Chondrocyte (in vitro differentiated cells): ENCODE measurements at places on chromosomes 12 and 14. TPM values are rescaled to one million over a fixed set of nuclear protein-coding genes. Genes with fewer than 3 reads are reported as not detected.

- DNase-seq: no peak
These were observed 1768.1 kb upstream of the SEL1L start for GRCh38 chr14:83301791-83302190.

DNA sequence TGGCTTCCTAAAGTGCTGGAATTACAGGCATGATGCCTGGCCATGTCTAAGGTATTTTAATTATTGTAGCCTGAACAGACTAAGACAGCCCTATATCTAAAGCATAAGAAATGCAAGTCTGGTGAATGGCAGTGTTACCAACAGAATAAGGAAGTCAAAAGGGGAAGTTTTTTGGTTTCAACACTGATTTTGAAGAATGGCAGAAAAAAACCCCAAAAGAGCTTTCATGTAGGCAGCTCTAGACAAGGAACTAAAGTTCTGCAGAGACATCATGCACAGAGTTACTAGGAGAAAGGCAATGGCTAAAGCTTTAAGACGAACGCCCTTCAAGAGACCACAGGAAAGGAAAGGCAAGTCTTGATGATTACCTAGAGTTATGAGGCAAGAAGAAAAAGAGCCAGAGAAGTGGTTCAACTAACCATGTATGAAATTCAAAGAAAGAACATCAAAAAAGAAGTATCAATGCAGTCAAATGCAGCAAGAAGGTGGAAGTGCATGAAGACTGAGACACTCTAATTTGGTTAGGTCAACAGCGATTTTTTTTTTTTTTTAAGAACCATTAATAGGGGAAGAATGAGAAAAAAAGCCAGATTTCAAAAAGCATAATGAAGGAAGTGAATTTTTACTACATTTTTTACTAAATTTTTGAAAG lies 50.8 kb downstream of the RPS6KA5 start:
- DNase-seq: no peak

- no peak for DNase-seq
These were observed 11.3 kb downstream of the NFATC4 start for GRCh38 chr14:24378981-24379906.

- no peak for DNase-seq
These were observed 187.6 kb upstream of the C14orf180 start for GRCh38 chr14:104392001-104392395.

- DNase-seq: no peak
These were observed 46.7 kb upstream of the BTG1 start for GRCh38 chr12:92192360-92192759.

DNA sequence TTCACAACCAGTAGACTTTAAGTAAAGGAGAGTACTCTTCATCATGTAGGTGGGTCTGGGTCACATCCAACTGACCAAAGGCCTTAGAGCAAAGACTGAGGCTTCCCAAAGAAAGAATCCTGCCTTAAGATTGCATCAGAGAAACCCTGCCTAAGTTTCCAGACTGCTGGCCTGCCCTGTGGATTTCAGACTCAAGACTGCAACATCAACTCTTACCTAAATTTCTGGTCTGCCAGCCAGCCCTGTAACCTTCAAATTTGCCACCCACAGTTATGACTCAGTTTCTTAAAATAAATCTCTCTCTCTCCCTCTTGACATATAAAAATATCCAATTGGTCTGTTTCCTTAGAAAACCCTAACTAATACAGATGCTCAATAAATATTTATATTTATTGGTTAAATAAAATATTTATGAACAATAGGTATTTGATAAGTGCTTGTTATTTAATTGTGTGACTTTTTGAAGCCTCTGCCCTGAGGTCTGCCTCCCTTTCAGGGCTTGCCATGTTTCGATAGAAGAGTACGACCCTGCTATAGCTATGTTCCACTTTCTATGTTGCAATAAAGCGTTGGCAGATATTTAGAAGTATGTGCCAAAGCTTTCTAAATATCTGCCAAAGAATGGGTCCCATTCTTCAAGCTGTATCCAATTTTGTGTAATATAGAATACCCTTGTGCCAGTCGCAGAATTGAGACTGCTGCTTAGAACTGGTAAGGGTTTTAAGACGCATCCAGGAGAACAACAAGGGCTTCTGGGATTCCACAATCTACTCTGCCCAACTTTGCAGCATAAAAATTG lies 65.7 kb downstream of the TMEM30B start:
- DNase-seq: no peak

DNA sequence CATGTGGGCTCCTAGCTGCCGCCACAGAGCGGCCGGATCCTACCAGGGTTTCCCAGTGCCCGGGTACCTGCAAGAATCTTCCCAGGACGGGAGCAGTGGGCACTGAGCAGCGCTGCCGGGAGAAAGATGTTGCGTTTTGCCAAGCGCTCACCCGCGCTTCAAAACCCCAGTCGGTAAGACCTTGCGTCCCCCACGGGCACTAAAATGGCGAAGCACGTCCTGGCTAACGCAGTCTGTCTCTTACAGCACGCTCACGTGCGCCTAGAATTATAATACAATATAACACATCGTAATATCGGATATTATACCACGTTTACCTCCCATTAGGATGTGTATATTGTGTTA lies 35.1 kb upstream of the TBX5 start:
- no peak for DNase-seq

DNA sequence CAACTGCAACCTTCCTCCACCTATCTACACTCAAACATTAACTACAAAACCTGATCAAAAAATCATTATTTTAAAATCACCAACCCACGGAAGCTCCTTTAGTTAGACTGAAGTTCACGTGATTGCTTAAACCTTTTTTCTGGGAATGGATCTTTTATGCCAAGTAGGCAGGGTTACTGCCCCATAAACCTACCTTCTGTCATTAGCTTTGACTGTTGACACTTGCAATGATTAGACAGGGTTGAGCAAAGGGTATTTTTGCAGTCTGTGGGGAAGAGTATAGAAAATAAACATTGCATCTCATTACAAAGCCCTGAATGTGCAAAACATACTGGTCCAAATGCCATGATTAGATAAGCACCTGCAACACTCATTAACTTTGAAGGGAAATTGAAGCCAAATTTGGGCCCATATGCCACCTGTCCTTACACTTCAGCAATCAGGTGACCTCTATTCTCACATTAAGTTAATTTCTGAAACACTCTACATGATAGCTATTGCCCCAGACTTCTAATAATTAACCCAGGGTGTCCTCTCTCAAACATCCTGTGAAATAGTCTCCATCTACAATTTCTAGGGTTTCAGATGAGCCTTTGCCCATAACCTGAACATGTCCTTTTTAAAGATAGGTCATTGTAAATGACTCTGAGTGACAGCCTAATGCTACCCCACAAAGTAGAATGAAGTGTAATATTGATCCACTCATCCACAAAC lies 156.0 kb upstream of the PLEKHG7 start:
- DNase-seq: no peak

DNA sequence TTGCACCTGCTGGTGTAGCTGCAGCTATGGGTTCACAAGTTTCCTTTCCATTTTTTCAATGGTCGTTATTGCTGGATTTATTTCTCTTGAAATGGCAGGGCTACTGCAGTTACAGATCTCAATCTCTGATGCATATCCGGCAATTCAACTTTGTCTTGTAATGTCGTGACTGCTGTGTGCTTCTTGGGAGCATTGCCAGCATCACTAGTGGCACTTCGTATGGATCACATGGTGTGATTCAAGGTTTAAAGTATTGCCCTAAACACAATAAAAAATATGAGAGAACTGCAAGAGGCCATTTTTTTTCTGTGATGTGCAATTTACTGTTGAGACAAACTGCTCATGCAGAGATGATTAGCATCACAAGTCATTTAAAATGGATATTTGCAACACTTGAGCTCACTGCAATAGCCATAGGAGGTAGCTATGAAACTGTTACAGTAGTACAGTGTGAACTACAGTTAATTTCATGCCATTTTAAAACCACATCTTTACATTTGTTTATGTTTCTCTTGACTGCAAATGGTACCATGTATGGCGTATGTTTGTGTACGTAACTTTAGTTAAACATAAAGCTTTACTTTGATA lies 217.4 kb upstream of the PDE3A start:
- no peak for DNase-seq

- DNase-seq: no peak
These were observed 611.8 kb downstream of the ETNK1 start for GRCh38 chr12:23236811-23237210.

- DNase-seq: no peak
These were observed 28.5 kb upstream of the TMCC3 start for GRCh38 chr12:94678849-94679248.

DNA sequence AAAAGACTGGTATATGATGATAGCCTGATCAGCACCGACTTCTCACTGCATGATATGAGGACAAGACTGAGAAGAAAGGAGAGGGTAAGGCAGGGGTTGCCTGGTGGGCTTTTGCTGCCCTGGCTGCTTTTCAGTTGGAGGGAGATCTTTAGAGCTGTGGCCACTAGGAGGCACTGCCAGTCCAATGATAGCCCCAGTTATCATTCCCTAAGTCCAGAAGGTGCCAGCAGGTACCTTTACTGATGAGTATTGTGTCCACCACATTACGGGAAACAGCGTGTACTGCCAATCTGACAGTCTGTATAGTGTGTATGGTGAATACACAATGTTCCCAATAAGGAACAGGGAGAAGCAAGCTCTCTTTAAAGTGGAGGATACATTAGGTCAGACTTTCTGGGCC lies 55.8 kb upstream of the CCDC175 start:
- DNase-seq: no peak

GRCh38 chr14:54864526-54864925 lies 38.1 kb downstream of the GCH1 start:
- DNase-seq: no peak

- DNase-seq: no peak
These were observed 29.2 kb downstream of the ZCCHC8 start for GRCh38 chr12:122471324-122472226.

DNA sequence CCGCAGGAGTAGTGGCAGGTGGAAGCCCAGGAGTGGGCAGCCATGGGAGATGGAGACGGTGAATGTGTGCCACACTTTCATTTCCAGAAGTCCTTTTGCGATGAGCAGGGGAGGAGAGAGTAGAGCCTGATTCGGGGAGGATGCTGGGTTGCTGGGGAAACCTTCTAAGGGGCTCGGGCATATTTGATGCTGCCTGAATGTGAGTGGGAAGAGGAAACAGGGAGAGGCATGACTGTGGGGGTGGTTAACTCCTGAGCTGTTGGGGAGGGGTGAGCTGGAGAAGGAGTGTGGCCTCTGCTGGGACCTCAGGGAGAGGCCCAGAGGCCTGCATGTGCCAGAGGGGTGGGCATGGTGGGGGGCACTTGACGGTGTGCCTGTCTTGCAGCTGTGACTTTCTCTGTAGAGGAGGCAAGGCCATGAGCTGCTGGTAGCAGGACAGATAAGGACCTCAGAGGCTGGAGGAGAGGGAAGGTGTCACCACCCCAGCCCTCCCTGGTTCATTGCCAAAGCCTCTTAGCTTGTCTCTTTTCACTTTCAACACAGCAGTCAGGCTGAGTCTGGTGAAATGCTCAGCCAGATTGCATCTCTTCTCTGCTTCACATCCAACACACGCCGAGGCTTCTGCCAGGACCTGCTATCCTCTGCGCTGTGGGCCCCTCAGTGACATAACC lies 11.4 kb downstream of the GLT1D1 start:
- no peak for DNase-seq

Gene PPP1R36
- 0.72 to 1.1 TPM (median 1.0 TPM) in 3 replicates for total RNA-seq

Gene SLC25A47
- not detected in 3 replicates for total RNA-seq

Gene PLD4
- 0.07 to 0.10 TPM in 2 of 3 replicates, not detected in the other for total RNA-seq

Gene ZC2HC1C
- 0.31 to 0.62 TPM (median 0.48 TPM) in 3 replicates for total RNA-seq

Gene RNU4-1
- total RNA-seq: 1,613 to 1,880 TPM (median 1,738 TPM) in 3 replicates

Gene OTOGL
- total RNA-seq: 0.25 to 0.92 TPM in 2 of 3 replicates, not detected in the other

Gene KRT78
- not detected in 3 replicates for total RNA-seq

Gene STXBP6
- total RNA-seq: 1.7 to 11.5 TPM (median 1.8 TPM) in 3 replicates

Gene DIO2
- total RNA-seq: 0.79 to 87.0 TPM (median 1.4 TPM) in 3 replicates

Gene SLCO1B1
- total RNA-seq: not detected in 3 replicates

Gene CCDC88C
- 1.1 to 3.6 TPM (median 2.3 TPM) in 3 replicates for total RNA-seq

Gene RFX4
- total RNA-seq: not detected in 3 replicates

Gene HOXC4
- not detected in 3 replicates for total RNA-seq

Gene MYRFL
- total RNA-seq: 0.27 to 0.41 TPM (median 0.35 TPM) in 3 replicates

Gene ERBB3
- 0.52 to 1.7 TPM (median 1.4 TPM) in 3 replicates for total RNA-seq

Gene CSRP2
- 204 to 240 TPM (median 215 TPM) in 3 replicates for total RNA-seq

Gene SDSL
- 8.4 to 9.4 TPM (median 8.7 TPM) in 3 replicates for total RNA-seq

Gene CPNE6
- total RNA-seq: not detected in 3 replicates

Gene C1R
- total RNA-seq: 19.7 to 21.9 TPM (median 19.8 TPM) in 3 replicates

Gene HCAR3
- total RNA-seq: not detected in 3 replicates
